HT1080 (cell line): ENCODE measurements at places on chromosomes 5 and 9. TPM values are rescaled to one million over a fixed set of nuclear protein-coding genes. Genes with fewer than 3 reads are reported as not detected.

The TAF1L gene
- total RNA-seq: not detected in 2 replicates

The SPATA31A7 gene
- not detected in 2 replicates for total RNA-seq

The CCL27 gene
- 0.26 TPM in 1 of 2 replicates, not detected in the other for total RNA-seq

The TRIP13 gene
- 190 and 220 TPM in 2 replicates for total RNA-seq

The LCN9 gene
- total RNA-seq: not detected in 2 replicates

The KCNV2 gene
- not detected in 2 replicates for total RNA-seq

The VLDLR gene
- total RNA-seq: 5.2 and 6.3 TPM in 2 replicates

The FANCG gene
- total RNA-seq: 49.5 and 52.2 TPM in 2 replicates

The PCDHGB3 gene
- total RNA-seq: 0.80 and 1.5 TPM in 2 replicates

The PHF2 gene
- total RNA-seq: 13.5 and 13.6 TPM in 2 replicates

The OGN gene
- total RNA-seq: not detected in 2 replicates

The ABHD17B gene
- total RNA-seq: 23.2 and 28.1 TPM in 2 replicates

The IRGM gene
- total RNA-seq: 0.08 and 0.10 TPM in 2 replicates

The KIF12 gene
- total RNA-seq: not detected in 2 replicates

The ALDOB gene
- not detected in 2 replicates for total RNA-seq

The HAPLN1 gene
- total RNA-seq: not detected in 2 replicates

The CENPH gene
- total RNA-seq: 43.9 and 50.4 TPM in 2 replicates

The ISL1 gene
- 1.3 and 1.9 TPM in 2 replicates for total RNA-seq

The DNAH5 gene
- 0.16 and 0.50 TPM in 2 replicates for total RNA-seq

The SYK gene
- total RNA-seq: 0.03 and 0.68 TPM in 2 replicates

The PCDHGA4 gene
- 0.71 and 0.73 TPM in 2 replicates for total RNA-seq

The ARHGEF28 gene
- 12.9 and 13.9 TPM in 2 replicates for total RNA-seq

The EIF4E1B gene
- total RNA-seq: not detected in 2 replicates

The PRDM9 gene
- total RNA-seq: not detected in 2 replicates

The PRUNE2 gene
- total RNA-seq: 0.50 and 0.59 TPM in 2 replicates

The PCDHA7 gene
- total RNA-seq: not detected in 2 replicates

The MRPL22 gene
- 34.0 and 39.7 TPM in 2 replicates for total RNA-seq

The RNF180 gene
- total RNA-seq: 3.4 and 5.9 TPM in 2 replicates

The CDH6 gene
- total RNA-seq: not detected in 2 replicates

The THOC3 gene
- total RNA-seq: 116 and 118 TPM in 2 replicates

The SLC36A3 gene
- not detected in 2 replicates for total RNA-seq

The TTC16 gene
- total RNA-seq: not detected in 2 replicates

The PCDHGA3 gene
- total RNA-seq: 0.10 and 0.14 TPM in 2 replicates

The MARCHF3 gene
- total RNA-seq: 5.0 and 9.9 TPM in 2 replicates

The PHYHD1 gene
- total RNA-seq: 0.16 TPM in 1 of 2 replicates, not detected in the other

The ECM2 gene
- 0.11 and 0.17 TPM in 2 replicates for total RNA-seq

The CORO2A gene
- total RNA-seq: 9.2 and 12.5 TPM in 2 replicates
